Fibroblast of gingiva (primary cell): ENCODE measurements at places on chromosomes 7 and 10.
A peak's percentile ranks its signal among the peaks of the same experiment; 100 is the strongest.

DNA sequence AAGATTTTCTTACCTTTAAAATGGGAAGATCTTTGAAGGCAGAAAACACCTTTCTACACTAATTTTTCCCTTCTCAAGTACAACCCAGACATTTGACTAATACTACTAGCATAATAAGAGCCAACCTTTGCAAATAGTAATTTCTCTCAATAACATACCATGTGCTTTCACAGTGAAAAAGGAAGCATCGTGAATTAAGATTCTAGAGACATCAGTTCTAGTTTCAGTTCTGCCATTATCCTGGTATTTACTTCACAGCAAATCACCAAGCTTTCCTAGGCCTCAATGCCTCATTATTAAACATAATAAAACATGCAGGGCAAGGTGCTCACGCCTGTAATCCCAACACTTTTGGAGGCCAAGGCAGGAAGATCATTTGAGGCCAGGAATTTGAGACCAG, 24.9 kb downstream of the GSAP start:
- no peak for DNase-seq

DNA sequence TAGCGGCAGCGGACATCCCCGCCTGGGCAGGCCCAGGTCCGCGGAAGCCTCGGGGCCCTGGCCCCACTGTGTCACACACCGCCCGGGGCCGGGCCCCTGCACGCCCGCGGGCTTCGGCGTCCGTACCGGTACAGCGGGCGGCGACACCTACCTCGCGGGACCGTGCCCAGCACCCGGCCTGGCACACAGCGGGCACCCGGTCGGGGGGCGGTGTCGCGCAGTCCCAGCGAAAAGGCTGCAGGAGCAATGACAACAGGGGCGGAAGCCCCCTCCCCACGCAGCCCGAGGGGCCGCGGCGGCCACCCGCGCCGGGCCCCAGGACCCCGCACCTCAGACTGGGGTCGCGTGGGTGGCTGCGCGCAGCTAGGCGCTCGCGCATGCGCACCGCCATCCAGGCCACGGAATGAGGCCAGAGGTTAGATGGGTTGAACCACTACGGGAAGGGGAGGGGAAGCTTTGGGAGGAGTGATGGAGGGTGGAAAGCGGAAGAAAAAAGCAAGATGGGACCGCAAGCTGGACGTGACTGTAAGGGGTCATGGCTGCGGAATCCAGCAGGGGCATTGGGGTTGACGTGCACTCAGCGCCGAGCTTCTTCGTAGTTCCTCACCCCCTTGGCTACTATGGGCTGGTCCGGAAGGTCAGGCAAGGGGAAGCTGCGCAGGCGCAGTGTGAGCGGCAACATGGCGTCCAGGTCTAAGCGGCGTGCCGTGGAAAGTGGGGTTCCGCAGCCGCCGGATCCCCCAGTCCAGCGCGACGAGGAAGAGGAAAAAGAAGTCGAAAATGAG, at the start of the genes BCCIP and UROS:
TSS of gene BCCIP (plus strand) at position 669 of the 785 bp plus-strand sequence. CDS start at position 681, 12 bp downstream.
TSS of gene UROS (minus strand) at position 381 of the 785 bp plus-strand sequence. CDS start 6,759 bp downstream, outside the sequence.
- DNase-seq = peak; percentile 85

GRCh38 chr7:132562690-132563089, 13.6 kb downstream of the PLXNA4 start:
- no peak for DNase-seq

- DNase-seq = no peak
These were observed 493.4 kb upstream of the FOXK1 start for GRCh38 chr7:4188651-4189050.

DNA sequence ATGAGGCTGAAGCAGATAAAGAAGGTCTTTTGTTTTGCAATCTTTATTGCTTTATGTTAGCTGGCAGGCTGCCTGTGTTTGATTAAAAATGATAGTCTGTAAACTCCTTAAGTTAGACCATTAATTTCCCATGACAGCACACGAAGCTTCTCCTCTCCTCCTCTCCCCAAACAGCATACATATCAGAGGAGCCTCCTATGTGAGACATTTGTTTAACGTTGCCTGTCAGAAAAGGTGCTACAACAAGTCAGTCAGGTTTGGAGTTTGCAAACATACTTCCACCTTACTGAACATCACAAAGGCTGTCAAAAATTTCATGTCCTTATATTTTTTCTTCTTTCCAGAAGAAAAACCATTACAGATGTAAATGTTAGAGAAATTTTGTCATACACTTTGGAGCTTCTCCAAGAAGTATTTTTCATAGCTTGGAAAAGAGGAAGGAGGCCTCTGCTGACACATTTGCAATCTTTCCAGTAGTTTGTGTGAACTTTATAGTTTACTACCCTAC, 393.1 kb downstream of the EXOC4 start:
- DNase-seq = no peak

DNA sequence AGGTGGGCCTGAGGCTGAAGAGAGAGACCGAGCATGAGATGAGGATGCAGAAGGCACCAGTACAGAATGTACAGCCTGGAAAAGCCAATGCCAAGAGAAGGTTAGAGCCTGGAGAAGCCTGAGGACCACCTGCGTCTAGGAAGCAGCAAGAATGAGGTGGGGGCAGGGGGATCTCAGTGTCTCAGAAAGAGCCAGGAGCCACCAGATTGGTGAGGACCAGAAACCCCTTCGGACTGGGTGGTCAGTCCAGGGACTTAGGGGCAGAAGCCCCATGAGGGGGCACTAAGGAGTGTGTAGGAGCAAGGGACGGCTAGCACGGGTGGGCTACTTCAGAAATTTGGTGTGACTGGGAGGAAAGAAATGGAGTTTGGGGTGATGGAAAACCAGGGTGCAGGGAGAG, 205.9 kb upstream of the RNF32 start:
- no peak for DNase-seq

GRCh38 chr7:132518102-132518838, 58.0 kb downstream of the PLXNA4 start:
- DNase-seq = no peak

GRCh38 chr7:138565071-138565450, 105.0 kb downstream of the TRIM24 start:
- DNase-seq = no peak

DNA sequence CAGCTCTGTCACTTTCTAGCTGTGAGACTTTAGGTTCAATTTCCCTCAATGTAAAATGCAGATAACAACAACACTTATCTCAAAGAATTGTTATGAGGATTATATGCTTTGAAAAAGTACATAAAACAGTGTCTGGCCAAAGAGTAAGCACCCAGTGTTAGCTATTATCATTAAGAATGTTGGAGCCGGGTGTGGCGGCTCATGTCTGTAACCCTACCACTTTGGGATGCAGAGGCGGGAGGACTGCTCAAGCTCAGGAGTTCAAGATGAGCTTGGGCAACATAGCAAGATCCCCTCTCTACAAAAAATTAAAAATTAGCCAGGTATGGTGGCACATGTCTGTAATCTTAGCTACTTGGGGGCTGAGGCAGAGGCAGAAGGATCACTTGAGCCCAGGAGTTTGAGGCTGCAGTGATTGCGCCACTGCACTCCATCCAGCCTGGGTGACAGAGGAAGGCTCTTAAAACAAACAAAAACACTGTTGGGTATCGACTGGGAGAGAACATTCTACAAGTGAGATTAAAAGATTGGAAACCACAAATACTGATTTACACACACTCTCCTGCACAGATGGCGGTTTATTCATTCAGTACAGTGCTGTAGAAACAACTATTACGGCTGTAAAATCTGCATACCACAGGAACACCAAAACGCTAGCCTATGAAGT, 107.3 kb downstream of the PROSER2 start:
- peak; percentile 17 for DNase-seq

DNA sequence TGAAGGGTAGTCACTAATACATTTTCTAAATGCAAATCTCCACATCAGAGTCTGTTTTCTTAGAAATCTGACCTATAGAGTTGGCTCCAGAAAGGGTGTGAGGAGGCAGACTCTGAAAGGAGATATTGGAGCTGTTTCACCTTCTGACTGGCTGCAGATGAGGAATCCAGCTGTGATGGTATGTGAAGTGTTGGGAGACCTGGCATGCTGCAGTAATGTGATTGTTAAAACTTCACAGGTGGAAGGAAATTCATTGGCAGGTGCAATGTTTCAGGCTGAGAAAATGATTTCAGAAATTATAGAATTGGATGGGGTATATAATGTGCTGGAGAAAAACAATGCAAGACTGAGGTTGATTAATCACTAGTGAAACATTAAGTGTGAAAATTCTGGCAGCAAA, 1134.0 kb upstream of the LRRN3 start:
- no peak for DNase-seq

DNA sequence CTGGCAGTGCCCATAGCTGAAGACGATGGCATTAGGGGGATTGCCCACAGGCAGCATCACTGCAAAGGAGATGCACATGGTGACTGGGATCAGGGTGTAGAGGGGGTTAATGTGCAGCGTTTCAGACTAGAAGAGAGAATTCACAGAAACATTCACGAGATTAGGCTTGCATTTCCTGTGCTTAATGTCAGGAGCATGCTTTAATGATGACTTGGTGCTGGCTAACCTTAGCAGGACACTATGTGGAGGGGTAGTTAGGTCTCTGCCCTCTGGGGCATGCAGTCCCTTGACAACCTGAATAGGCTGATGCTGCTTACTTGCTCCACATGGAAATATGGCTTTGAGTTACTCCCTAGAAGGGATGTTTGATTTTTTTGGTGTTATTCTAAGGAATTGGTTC, 21.8 kb downstream of the STMP1 start:
- no peak for DNase-seq

DNA sequence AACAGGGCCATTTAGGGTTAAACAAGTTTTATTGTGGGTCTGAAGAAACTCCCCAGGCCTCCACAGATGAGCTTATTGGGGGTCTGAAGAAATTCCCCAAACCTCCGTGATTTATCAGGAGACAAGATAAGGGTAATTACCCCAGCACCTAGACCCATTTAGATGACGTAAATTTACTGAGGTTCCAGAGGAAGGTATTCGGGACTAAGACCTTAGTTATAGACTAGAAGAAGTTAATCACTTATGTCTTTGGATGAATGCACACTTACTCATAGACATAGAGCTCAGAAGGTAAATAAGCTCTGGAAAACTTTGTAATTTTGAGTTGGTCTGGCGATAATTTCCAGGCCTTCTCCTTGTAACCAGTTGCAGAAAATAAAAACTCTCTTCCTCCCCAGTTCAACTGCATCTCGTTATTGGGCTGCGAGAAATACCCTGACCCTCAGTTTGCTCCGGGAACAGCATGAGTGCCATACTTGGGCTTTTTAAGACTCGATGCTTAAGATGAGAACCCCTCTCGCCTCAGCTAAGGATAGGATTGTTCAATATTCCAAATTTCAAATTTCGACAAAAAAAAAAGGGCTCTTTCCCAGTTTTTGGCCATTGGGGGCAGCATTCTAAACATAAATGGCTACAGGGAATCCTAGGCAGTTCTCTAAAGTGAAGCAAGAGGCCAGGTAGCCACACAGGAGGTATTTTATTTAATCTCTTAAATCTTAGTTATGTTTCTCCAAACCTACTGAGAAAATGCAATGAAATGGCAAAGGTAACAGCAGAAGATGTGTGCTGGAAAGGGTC, 74.7 kb upstream of the PFKP start:
- no peak for DNase-seq

- peak; percentile 10 for DNase-seq
These were observed 119.6 kb downstream of the PRKAG2 start for GRCh38 chr7:151757274-151757673.

DNA sequence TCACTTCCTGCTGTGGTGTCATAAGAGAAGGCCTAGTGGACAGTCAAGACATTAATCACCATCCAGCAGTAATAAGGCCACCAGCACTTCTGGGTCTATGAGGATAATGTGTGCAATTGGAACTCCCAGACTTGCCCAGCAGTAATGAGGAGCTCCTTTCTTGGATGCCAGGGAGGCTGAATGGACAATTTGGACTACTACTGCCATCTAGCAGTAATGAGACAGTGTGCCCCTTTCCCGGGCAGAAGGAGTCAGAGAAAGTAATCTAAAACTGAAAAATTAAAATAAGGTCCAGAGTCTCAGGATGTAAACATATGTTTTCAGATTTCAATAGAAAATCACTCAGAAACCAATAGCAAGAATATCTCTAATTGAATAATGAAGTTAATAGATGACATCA, 400.4 kb downstream of the CDC14C start:
- DNase-seq = no peak

GRCh38 chr7:137790828-137791227, 55.9 kb downstream of the DGKI start:
- DNase-seq = peak; percentile 32

DNA sequence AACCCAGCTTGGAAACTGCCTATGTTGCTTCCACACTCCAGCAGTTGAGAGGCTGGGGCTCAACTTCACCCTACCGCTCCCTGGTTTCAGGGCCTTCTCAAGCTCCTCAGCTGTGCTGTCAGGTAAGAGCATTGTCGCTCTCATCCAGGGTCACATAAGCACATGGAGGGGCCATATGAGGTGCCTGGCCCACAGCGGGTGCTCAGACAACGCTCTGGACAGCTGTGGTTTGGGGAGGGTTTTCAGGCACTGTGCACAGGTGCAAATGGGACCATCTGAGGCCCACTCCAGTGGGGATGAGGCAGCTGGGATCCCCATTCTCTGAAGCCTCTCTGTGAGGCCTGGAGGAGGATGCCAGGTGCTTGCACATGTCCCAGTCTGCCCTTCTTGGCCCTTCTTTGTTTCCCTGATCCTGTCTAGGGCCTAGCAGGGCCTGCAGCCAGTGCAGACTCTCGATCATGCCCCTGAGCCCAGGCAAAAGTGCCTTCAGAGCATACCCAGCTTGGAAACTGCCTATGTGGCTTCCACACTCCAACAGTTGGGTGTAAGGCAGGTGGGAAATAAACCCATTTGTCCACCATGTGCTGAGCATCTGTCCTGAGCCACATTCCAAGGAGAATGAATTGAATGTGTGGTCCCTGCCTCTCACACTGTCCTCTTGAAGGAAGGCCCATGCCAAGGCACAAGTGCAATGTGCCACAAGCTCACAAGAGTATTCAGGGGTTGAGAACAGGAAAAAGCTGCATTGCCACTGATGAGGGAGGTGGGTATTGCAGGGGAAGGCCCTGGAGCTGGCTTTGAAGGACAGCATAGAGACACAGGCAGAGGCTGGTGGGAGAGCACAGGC, 40.3 kb downstream of the VSTM4 start:
- DNase-seq = no peak

DNA sequence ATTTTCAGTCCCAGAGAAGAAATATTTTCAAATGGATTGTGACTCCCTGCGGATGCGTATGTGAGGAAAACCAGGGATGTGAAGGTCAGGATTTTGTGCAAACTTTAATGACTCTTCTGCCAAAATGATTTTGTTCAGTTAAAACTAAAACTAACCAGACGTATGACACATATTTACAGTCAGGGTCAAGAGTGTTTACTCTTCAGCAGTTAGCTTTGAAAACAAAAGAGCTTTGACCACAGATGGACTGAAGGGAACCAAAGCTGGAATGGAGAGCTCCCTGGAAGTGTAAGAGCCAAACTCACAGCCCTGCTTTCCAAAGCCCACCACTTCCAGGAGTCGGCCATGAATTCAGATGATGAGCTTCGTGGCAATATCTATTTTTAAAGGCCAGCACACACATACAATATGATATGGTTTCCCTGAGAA, 15.5 kb downstream of the SVIL start:
- peak; percentile 72 for DNase-seq

DNA sequence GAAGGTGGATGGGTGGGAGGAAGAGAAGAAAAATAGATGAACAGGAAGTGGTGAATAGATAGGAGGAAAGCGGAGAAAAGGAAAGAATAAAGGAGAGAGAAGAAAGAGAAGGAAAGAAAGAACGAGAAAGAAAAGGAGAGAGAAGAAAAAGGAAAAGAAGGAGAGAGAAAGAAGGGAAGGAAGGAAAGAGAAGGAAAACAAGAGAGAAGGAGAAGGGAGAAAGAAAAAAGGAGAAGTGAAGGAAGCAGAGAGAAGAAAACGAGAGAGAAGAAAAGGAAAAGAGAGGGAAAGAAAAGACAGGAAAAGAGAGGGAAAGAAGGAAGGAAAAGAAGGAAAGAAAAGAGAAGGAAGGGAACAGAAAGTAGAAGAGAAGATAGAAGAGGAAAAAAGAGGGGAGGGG, 211.8 kb downstream of the DIP2C start:
- DNase-seq = no peak

GRCh38 chr10:121171825-121172787, 320.9 kb downstream of the WDR11 start:
- no peak for DNase-seq
